ENCODE measurements at places on chromosomes 7 and 10.

DNA sequence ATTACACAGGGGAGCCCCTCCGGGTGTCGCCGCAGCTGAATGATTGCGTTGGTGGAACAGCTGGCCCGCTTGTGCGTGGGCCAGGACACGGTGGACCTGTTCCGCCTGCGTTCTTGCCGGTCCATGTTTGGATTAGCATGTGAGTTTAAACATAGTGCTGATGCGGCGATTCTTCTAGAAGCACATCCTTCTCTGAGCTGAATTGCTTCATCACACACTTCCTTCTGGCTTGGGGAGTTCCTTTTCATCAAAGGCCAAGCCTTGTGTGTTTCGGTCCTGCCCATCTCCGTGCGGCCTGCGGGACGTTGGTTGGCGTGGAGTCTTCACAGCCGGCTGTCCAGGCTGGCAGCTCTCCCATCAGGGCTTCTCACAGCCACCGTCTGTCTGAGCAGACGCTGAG is 45.5 kb upstream of the SLC29A4 start:
- peak; percentile 49 for DNase-seq

DNA sequence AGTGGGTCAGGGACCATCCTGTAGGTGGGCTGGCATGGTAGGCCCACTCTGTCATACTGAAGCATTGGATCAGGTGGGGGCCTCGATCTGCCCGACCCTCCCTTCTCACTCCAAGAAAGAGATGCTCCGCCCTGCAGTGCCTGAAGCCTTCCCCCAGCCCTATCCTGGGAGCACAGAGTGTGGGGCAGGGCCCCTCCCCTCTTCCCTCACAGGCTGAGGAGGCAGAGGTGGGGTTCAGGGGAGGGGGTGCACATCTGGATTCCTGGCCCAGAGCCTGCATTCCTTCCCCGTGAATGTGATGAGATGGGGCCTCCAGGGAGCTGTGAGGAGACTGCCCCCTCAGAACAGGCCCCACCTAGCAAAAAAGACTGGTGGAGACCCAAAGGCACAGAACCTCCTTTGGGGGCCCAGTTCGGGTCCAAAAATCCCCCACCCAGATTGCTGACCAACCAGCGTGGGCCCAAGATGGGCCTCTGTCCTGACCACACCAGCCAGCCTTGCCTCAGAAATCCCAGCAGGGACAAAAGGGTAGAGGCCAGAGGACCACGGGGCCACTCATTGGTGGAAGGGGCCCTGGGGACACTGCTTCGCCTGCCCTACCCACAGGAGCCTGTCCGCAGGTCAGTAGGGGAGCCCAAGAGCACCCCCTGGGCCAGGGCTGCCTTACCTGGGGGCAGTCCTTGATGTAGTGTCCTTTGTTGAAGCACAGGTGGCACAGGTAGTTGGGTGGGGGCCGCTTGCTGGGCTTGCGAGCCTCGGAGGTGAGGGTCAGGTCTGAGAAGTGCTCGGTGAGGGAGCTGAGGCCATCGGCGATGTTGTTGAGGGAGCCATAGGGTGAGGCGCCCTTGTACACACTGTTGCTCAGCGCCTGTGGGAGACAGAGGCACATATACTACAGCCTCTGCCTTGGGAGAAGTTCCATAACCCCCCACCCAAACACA is 13.3 kb downstream of the ZCCHC24 start:
- peak; percentile 44 for DNase-seq

DNA sequence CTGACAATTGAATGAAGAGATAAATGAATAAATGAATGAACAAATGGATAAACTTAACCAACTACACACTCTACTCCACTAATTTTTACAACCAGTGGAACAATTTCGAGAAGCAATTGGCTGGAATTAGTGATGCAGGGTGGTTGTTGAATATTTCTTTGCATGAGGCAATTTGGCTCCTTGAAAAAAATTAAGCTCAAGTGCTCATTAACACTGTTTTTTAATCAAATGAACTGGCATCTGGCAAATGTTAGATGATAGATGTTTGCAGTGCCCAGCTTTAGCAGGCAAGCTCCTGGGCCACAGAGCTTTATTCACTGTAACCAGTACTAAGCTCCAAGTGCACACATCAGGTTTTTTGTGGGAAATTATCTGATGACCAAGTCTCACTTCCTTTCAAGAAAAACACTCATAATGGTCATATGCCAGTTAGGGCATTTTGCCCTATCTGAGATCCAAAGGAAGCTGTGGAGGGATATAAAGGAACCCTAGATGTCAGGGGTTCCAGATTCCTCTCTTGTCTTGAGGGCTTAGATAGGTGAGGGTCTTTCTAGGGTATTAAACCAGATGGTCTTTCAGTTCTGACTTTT is 16.4 kb upstream of the ADD3 start:
- DNase-seq = no peak

- DNase-seq = no peak
Measured at GRCh38 chr10:88090568-88091214, 227.3 kb downstream of the PTEN start.

GRCh38 chr10:61992059-61992460 is 90.6 kb downstream of the ARID5B start:
- DNase-seq = peak; percentile 37

DNA sequence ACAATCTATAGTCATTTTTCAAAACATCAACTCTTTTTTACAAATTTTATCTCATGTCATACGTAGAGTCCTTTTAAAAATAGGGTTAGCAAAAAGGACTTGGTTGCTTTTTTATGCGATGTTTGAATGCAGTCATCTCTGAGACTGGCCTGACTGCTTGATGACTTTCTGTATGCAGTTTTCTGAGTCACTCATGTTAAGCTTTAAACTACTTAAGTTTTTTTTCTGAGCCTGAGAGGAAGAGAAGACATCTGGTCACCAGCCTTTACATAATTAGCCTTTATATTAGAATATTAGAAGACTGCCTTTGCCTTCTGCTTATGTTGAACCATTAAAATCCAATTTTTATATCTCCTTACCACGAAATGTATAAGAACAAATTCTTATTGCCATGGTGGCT is 834.4 kb upstream of the MBL2 start:
- no peak for DNase-seq

DNA sequence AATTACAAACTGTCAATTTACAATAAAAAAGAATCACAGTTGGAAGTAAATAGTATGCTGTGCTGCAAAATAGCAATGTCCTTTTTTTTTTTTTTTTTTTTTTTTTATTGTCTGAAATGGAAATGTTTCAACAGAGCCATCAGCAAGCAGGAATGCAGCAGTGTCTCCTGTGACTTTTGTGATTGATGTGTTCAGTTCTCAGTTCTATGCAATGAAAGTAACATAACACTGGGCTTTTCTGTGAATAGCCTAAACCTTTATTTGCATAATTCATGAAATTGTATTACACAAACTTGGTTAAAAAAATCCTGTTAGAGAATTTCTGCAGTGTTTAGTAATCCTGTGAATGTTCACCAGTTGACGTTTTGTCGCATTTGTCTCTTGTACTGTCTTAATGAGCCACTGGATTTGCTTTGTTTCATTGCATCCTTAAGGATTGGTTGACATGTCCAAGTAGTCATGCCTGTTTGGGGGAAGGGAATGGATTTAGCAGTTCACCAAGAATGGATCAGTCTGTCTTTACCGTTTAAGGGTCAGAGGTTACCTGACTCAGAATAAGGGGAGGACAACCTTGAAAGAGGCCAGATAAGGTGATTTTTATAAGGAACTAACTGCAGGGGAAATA is 192.7 kb downstream of the MLLT10 start:
- peak; percentile 19 for DNase-seq

DNA sequence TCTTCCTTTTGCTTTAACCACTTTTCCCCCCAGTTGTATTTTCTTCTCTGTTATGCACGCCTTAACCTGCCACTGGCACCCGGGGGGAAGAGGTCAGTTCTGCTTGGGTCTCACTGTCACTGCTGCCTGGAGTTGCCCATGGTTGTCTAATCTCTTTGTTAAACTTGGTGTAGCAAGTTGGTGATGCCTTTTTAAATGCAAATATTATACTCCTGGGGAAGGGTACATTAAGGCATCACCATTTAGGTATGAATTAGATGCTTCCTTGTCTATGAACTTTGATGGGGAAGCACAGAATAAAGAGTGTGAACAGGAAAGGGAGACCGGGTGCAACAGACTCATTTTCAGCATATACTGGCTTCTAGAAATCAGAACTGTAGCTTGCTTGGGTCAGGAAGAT is 9.1 kb upstream of the SORCS3 start:
- DNase-seq = no peak

GRCh38 chr10:16887565-16887964 is 70.3 kb upstream of the RSU1 start:
- DNase-seq = peak; percentile 88

GRCh38 chr10:47165168-47165710 is 134.8 kb upstream of the GDF10 start:
- DNase-seq = peak; percentile 8

DNA sequence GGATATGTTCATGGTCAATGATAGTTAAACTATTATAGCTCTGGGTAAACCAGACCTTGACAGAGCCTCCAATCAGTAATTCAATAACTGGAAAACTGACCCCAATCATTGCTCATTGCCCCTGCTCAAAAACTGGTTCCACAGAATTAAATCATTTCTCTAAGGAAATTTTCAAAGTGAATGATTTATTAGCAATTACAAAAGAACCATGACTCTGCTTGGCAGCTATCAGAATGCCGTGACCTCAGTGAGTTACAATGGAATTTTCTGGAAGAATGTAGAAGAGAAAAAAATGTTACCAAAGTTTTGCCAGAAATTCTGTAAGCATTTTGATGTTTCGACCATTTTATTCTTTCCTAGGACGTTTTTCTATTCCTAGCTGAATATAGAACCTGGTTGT is 106.8 kb upstream of the APBB1IP start:
- no peak for DNase-seq

Data from EL (cell line).